Islet precursor cell (in vitro differentiated cells): ENCODE measurements at places on chromosomes 2 and 18.

DNA sequence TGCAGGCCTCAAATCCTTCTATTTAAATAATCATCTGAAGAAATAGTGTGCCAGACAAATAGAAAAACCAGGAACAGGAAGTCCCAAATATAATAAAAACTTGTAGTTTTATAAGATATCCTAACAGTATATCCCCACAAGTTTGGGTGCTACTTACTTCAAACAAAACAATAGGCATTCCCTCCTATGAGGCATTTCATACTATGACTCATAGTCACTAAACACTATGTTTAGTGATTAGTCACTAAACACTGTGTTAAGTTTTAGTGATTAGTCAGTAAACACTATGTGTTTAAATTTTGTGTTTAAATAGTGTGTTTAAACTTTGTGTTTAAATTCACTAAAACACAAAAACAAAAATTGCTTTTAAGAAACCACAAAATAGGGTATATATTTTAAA is 407.0 kb upstream of the CDH19 start:
- DNase-seq: no peak

GRCh38 chr2:70475266-70475665 is 78.4 kb downstream of the TGFA start:
- no peak for DNase-seq

GRCh38 chr2:174328114-174328960 is 6.4 kb upstream of the SP9 start:
- peak; percentile 88 for DNase-seq

GRCh38 chr2:163475815-163476214 is 260.0 kb downstream of the FIGN start:
- no peak for DNase-seq

GRCh38 chr2:228649447-228649846 is 468.0 kb upstream of the SPHKAP start:
- no peak for DNase-seq

GRCh38 chr2:180473456-180473855 is 466.4 kb upstream of the CWC22 start:
- DNase-seq: no peak

GRCh38 chr18:34841891-34842290 is 131.8 kb downstream of the DTNA start:
- no peak for DNase-seq

DNA sequence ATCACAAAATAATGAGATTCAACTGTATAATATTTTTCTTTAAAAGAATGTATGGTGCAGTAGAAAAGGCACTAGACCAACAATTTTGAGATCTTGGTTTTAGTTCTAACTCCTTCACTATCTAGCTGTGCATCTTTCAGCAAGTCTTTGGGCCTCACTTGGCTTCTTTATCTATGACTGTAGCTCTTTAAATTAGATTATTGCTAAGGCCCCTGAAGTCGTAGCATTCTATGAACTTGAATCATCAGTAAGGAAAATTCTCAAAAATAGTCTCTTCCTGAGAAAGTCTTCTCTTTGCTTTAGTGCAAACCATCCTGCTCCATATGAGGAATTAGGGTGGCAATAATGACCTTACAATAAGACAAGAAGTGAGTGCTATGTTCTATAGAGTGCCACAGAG is 140.4 kb downstream of the FTCDNL1 start:
- no peak for DNase-seq

- DNase-seq: peak; percentile 86
Measured at GRCh38 chr18:49747876-49748275, 65.5 kb downstream of the ACAA2 start.

- DNase-seq: no peak
Measured at GRCh38 chr18:53859764-53860163, 364.7 kb downstream of the MBD2 start.

GRCh38 chr2:2919026-2919425 is 458.6 kb downstream of the EIPR1 start:
- DNase-seq: peak; percentile 5

DNA sequence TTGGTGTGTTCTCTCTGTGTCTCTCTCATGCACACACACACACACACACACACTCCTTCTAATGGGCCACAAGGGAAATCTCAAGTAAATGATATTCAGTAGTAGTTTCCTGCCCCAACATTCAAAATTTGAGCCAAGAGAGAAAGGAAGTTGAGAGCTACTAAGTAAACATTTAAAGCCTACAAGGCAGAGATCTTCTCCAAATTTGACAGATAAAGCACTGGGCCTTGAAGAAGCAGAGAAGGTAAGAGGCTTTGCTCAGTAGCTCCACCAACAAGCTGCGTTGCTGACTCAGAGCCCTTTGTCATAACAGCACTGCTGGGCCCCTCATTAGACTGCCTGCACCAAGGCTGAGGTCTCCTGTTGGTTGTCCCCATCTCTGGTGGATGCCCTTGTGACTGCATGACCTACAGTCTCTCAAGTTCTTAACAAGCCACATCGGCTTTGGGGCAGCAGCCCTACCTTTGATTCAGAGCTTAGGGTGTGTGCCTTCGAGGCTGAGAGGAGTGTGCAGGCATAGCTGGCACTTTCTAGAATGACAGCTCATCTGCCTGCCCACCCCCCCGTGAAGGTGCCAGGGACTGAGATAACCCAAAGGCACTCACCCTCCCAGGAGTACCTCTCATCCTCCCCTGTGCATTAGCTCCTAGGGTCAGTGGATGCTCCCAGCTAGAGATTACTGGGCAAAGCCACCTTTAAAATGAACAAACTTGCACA is 32.3 kb upstream of the NEB start:
- no peak for DNase-seq

DNA sequence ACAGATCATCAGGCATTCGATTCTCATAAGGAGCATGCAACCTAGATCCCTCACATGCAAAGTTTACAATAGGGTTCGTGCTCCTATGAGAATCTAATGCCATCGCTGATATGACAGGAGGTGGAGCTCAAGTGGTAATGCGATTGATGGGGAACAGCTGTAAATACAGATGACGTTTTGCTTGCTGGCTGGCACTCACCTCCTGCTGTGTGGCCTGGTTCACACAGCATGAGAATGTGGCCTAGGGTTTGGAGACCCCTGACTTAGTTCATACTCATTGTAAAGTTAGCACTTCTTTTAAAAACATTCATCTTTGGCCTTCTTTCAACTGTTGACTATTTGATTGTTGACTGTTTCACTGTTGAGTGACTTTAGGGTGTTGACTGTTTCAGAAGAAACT is 8.7 kb upstream of the CHMP1B start:
- DNase-seq: no peak

DNA sequence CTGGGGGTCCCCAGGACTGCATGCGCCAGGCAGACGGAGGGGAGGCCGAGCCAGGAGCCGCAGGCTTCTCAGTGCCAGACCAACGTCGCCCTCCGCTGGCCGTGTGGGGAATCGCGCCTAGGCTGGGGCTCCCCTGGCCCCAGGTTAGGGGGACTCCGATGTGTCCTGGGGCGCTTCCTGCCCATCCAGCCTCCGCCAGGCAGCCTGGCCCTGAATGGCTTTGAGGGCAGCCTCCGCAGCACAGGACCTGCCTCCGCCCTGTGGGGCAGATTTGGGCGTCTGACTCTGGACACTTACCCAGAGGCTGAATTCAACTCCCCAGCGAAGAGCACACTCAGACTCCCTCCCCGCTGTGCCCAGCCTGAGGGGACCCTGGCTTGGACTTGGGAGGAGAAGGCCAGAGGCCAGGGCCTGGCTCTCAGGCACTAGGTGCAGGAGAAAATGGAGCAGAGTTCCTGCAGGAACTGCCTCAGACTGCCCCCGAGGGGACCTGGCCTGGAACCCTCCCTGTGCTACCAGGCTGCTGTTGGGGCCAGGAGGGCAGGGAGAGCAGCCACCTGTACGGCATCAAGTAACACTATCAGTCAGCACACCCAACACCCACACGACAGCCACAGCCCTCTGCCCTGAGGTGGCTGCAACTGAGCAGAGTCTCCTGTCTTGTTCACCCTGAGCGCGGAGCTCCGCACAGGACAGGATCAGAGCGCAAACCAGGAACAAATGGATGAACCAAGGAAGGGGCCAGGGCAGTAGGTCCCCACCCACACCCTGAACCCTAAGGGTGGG is 597 bp upstream of the TEKT4 start:
- no peak for DNase-seq

GRCh38 chr18:2903006-2903405 is 56.2 kb downstream of the EMILIN2 start:
- DNase-seq: peak; percentile 33

DNA sequence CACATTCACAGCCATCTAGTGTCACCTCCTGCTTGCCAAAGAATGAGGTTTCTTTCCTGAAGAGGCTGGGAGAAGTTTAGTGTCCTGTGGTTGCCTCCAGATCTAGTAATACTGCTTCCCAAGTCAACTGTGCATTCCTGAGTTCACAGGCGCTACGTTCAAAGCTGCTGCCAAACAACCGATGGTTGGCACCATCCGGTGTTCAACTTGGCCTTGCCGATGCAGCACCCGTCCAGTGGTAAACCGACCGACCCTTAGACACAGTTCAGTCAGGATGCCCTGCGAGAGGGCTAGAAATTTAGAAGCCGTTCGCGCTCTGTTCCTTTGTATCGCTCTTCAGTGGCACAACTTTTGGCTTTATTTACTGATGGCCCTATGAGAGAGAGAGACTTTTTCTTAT is 28.6 kb downstream of the RMC1 start:
- DNase-seq: no peak

DNA sequence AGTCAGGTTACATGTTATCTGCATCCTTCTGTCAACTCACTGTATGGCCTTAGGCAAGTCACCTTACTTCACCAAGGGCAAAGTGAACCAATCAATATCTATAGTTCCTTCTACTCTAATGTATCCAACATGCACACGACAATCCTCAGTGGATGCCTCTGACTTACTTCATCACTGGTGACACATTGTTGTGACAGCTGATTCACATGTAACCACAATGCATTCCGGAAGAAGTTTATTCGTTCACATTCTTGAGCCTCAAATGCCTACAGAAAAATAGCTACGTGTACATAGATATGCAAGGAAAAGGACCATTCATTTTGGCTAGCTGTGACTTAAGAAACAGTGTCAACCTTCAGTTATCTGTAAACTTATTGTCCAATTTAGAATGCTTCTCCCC is 26.3 kb upstream of the EPG5 start:
- no peak for DNase-seq

GRCh38 chr2:130963196-130963848 is 126.6 kb downstream of the ARHGEF4 start:
- no peak for DNase-seq

GRCh38 chr2:184598316-184599053 is at the start of gene ZNF804A:
Gene ZNF804A, plus strand, starts transcription at chr2:184598529. Its CDS starts 431 bp downstream, at chr2:184598960.
- DNase-seq: peak; percentile 86

DNA sequence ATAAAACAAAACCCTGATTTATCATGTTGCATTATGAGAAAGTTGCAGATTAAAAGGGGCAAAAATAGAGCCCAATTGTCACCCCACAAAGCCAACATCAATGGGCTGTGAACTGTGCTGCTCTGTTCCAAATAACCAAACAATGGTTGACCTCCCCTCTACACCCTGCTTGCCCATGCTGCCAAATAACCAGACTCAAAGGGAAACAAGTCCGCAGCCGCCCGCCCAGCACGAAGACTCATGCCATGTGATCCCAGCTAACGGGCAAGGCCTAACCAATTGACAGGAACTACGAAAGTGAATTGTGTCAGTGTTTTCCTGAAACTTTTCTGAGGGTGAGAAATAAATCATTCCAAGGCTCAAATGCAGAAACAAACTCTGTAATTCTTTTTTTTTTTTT is 97.9 kb upstream of the RIOK3 start:
- DNase-seq: no peak

GRCh38 chr18:58714259-58714658 is 43.0 kb downstream of the MALT1 start:
- DNase-seq: no peak

- peak; percentile 90 for DNase-seq
Measured at GRCh38 chr2:12006850-12007249, 260.4 kb downstream of the LPIN1 start.

GRCh38 chr2:187358531-187358930 is 89.5 kb downstream of the CALCRL start:
- DNase-seq: no peak

- no peak for DNase-seq
Measured at GRCh38 chr2:31319406-31320175, 85.6 kb downstream of the EHD3 start.

DNA sequence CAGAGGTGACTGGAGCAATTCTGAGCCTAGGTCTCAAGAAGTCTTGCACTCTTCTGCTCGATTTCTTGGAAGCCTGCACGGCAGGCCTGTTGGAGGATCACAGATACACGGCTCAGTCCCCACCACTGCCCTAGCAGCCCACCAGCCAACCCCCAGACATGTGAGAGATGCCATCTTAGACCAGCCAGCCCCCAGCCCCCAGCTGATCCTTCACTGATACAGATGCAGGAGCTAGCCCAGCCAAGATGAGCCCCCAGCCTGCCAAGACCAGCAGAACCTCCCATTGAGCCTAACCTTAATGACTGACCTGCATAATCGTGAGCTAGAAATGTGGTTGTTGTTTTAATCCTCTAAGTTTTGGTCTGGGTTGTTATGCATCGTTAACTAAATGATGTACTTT is 47.5 kb downstream of the INHBB start:
- no peak for DNase-seq

DNA sequence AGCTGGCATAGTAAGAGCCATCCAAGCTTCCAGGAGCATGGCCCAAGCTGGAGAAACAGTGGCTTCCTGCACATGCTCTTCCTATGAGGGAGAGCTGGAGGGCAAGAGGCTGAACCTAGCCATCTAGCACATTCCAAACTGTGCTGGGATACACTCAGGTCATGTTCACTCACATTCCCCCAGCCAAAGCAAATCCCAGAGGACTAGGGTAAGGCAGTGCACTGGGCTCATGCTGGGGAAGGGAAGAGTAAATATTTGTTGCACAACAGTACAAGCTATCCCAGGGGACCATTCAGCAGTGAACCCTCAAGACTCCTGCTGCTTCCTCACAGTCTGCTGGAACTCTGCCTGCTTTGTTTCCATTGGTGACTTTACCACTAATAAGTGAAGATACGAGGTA is 20.7 kb upstream of the GYPC start:
- no peak for DNase-seq

- no peak for DNase-seq
Measured at GRCh38 chr2:239583171-239583878, 182.5 kb upstream of the HDAC4 start.

DNA sequence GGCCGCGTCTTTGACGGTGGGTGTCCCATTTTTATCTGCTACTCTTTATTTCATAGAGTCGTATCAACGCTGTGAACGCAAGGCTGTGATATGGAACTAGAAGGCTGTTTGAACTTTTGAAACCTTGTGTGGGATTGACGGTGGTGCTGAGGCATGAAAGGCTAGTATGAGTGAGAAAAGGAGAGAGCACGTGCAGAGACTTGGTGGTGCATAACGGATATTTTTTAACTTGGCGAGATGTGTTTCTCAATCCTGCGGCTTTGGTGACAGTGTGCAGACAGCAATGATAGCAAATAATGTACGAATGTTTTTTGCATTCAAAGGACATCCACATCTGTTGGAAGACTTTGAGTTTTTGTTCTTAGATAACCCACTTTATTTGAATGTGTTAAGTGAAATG is 6.2 kb downstream of the HES6 start:
- DNase-seq: no peak

GRCh38 chr2:204234248-204234647 is 297.7 kb downstream of the ICOS start:
- no peak for DNase-seq
